ENCODE measurements at places on chromosomes 1 and 21. TPM values are rescaled to one million over a fixed set of nuclear protein-coding genes. Genes with fewer than 3 reads are reported as not detected.

The UMODL1 gene
- not detected for total RNA-seq

GRCh38 chr1:171055966-171056643 lies 34.6 kb upstream of the FMO3 start:
- DNase-seq: no peak

- DNase-seq: peak; percentile 65
Measured at GRCh38 chr21:17848228-17848627, 29.1 kb upstream of the C21orf91 start.

DNA sequence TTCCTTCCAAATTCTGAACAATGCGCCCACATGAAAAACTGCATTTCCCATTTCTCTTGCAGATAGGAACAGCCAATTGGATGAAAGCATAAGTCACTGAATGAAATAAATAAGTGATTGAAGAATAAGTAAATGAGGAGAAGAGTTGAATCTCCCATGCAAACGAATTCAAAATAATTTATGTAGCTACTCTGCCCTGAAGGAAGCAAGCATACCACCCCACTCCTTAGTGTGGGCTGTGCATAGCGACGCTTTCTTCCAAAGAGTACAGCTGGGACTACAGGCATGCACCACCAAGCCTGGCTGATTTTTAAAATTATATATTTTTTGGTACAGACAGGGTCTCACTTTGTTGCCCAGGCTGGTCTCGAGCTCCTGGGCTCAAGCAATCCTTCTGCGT lies 16.5 kb upstream of the RIMKLA start:
- DNase-seq: no peak

DNA sequence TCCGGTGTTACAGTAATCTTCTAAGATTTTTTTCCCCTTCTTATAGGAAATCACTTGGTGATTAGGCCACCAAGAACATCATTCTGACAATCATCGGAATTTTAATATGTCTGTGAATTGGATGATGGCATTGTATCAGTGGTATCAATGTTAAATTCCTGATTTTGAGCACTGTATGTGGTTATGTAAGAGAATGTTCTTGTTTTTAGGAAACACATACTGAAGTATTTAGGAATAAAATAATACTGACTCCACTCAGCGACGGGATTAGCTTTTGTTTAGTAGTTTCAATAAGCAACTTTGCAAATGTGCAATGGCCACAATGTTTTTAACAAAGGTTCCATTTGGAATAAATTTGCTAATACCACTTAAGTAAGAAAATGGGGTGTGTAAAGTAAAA lies 30.6 kb downstream of the COL6A1 start:
- no peak for DNase-seq
